ENCODE measurements at places on chromosomes 16 and 17.

GRCh38 chr17:81429821-81430551 lies 34.7 kb downstream of the BAHCC1 start:
- no peak for DNase-seq

GRCh38 chr17:7842380-7843256 lies 8.6 kb downstream of the KDM6B start:
- peak; percentile 81 for DNase-seq

DNA sequence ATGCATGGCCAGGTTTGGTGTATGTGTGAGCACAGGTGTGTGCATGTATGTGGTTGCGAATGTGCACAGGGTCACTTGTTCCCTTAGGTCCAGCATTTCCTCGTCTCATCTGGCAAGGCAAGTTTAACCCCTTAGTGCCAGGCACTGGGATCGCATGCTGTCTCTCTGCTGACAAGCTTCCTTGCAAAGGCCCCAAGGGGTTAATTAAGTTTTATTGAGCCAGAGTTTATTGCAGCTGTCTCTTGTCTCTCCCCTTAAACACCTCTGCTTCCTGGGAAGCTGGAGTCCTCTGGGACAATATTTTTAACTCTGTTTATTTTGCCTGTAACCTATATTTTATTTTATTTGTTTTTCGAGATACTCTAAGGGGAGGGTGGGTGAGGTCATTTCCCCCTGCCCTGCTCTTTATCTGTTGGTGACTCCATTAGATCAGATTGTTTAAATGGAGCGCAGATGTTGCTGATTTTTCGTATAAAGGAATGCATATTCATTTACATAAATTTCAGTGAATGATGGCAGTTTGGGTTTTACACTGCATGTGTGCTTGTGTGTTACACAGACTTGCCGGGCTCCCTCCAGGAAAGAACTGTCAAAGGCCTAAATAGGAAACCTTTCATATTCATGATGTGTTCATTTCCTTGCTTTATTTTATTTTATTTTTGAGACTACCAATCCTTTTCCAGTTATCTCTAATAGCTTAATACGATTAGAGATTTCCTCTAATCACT lies 99.7 kb downstream of the CBLN1 start:
- no peak for DNase-seq

GRCh38 chr17:83002118-83002805 lies 77.1 kb upstream of the METRNL start:
- DNase-seq, result no peak

DNA sequence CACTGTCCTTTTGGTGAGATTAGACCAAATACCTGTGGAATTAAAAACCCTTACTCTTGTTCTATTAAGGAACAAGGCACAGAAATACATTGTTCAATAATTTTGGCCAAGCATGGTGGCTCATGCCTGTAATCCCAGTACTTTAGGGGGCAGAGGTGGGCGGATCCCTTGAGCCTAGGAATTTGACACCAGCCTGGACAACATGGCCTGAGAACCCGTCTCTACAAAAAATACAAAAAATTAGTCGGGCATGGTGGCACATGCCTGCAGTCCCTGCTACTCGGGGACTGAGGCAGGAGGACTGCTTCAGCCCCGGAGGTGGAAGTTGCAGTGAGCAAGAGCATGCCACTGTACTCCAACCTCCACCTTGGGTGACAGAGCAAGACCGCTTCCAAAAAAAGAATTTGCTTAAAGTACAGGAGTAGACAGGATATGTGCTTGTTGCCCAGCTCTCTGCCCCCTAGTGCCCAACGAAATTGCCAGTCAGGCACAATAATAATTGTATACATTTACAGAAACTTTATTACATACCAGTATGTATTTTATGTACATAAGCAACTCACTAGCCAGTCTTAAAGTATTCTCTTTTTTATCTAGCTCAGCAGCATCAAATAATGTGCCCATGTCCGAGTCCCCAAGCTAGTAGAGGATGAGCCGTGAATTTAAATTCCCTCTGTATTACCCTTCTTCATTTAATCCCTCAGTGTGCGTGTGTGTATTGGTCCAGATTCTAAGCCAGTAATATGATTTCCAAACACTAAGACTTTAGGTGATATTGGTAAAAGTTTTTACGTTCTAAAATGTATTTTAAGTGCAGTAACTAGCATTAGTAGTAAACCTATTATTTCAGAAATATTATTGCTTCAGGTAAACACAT lies 1.4 kb downstream of the THUMPD1 start:
- no peak for DNase-seq

GRCh38 chr16:31421587-31421986 lies 6.6 kb downstream of the COX6A2 start:
- DNase-seq, result no peak

- no peak for DNase-seq
Measured at GRCh38 chr17:30230596-30231125, 4.8 kb downstream of the SLC6A4 start.

- no peak for DNase-seq
Measured at GRCh38 chr17:7046127-7046724, 2.3 kb upstream of the SLC16A11 start.

GRCh38 chr17:78898947-78899346 lies 4.1 kb downstream of the CEP295NL start:
- no peak for DNase-seq

DNA sequence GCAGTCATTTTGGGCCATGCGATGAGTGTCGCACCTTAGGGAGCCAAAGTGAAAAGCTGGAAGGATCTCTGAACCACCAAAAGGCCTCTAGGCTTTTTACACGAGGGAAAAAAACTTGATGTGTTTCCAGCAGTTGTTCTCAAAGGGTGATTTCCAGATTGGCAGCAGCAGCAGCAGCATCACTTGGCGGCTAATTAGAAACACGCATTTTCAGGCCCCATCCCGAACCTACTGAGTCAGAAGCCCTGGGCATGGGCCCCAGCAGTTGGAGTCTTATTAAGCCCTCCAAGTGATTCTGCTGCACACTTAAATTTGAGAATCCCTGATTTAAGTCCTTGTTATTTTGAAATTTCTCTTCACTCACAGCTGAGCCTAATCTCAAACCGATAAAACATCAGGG lies 25.3 kb upstream of the PYY start:
- no peak for DNase-seq

GRCh38 chr16:62130101-62130500 lies 93.9 kb upstream of the CDH8 start:
- DNase-seq, result no peak

GRCh38 chr17:38879878-38880665 lies 10.2 kb downstream of the LASP1 start:
- no peak for DNase-seq

DNA sequence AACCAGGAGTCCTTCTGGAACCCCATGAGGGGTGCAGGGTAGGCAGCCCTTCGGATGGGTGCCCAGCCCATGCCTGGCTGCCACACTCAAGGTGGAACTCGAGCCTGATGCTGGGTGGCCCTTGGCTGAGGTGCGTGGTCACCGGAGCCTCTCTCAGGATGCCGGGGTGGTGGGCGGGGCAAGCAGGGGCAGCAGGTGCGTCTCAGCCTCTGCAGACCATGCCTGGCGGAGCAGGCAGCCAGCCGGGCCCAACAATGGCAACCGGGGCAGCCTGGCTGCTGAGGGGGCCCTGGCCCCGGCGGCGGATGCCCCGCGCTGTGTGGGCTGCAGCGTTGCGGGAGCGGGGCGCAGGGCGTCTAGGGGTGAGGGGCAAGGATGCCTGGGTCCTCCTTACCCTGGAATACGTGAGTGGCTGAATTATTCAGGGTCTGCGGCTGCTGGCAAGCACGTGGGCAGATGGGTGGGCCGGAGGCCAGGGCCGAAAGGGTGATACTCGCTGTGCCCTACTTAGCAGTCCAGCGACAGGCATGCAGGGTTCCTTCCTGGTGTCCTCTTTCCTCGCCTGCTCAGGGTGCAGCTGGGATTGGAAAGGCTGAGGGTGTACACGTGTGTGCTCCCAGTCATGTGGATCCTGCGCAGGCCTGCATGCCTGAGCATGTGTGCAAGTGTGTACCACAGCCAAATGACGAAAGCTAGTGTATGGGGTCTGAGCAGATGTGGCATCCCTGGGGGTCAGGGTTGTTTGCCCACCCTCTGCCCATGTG lies 14.6 kb downstream of the MYO15A start:
- no peak for DNase-seq

GRCh38 chr16:2697401-2697948 lies 15.2 kb downstream of the KCTD5 start:
- DNase-seq, result no peak

- DNase-seq, result no peak
Measured at GRCh38 chr17:46794318-46794717, 24.2 kb downstream of the WNT3 start.

DNA sequence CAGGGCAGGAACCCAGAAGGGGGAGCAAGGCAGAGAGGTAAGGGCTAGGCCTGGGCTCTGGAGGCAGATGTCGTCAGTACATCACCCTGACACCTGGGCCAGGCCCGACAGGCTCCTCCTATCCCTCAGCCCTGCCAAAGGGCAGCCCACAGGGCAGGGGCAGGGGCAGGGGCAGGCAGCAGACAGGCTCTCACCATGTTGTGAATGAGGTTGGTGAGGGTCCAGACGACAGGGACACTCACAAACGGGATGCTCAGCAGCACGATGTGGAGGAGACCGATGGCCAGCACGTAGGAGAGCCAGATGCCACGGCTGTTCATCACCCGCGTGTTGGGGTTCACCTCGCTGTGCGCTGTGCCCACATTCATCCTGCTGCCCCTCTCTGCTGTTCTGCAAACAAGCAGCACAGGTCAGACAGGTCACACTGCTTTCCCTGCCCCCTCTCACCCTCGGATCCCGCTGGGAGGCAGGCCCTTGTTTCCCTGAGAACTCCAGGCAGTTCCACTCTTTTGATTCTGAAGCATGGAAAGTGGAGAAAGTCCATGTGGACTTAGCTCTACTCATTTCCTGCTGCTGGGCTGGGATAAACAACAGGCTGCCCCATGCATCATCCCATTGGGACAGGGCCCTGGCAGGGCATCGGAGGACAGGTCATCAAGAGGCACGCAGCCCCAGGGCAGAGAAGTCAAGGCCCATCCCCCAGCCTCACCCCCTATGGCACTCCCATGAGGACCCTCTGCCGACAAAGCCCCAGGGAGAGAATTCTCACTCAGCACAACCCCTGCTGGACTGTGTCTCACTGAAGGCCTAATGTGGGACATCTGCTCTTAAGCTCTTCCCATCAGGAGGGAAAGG lies 3.3 kb downstream of the ORMDL3 start:
- DNase-seq, result no peak

GRCh38 chr17:77214743-77215142 lies 74.0 kb downstream of the SEC14L1 start:
- DNase-seq, result no peak

DNA sequence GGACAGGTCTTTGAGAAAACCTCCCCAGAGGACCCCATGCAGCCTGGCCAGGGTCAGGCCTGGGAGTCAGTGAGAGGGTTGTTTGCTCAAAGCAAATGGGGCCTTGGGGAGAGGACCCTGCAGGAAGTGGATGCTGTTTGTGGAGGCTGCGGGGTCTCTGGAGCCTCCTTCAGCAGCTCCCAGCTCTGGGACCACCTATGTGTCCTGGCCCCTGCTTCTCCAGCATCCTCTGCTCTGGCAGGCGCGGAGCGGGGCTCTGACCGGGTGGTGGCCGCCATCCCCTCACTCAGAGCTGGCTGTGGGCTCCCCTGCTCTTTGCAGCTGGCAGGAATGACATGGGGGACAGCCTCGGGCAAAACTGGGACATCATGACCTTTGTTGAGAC lies 29.8 kb upstream of the CIBAR2 start:
- DNase-seq, result no peak

GRCh38 chr16:81693744-81694303 lies 85.3 kb upstream of the PLCG2 start:
- no peak for DNase-seq

DNA sequence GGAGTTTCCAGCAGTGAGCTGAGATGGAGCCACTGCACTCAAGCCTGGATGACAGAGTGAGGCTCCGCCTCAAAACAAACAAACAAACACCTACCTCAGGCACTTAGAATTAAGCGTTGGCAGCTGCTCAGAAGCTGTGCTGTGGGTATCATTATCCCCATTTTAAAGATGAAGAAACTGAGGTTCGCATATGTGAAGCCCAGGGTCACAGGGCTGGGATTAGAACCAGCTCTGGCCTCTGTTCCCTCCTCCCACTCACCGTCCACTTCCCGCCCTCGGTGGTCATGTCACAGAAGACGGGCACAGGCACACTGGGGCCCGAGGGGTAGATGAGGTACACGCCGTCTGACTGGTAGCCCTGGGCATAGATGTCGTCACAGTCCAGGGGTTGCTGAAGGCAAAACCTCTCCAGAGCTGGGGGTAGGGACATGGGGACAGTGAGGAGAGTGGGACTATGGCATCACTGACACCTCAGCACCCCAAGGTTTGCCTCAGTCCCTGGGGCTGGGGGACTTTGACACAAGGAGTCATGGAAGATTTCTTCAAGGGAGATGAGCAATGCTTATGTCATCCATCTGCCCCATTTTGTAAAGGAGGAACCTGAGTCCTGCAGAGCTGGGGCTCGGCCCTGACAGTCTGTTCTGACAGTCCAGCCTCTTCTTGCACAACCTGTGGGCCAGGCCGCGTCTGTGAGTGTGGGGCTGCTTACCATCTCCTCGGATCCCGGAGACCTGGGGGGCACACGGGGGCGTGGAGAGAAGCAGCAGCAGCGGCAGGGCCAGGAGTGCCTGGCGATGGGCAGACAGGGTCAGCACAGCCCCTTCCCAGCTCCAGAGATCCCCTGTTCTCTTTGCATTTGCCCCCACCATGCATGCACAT lies 700 bp downstream of the MFAP4 start:
- DNase-seq, result peak; percentile 50

DNA sequence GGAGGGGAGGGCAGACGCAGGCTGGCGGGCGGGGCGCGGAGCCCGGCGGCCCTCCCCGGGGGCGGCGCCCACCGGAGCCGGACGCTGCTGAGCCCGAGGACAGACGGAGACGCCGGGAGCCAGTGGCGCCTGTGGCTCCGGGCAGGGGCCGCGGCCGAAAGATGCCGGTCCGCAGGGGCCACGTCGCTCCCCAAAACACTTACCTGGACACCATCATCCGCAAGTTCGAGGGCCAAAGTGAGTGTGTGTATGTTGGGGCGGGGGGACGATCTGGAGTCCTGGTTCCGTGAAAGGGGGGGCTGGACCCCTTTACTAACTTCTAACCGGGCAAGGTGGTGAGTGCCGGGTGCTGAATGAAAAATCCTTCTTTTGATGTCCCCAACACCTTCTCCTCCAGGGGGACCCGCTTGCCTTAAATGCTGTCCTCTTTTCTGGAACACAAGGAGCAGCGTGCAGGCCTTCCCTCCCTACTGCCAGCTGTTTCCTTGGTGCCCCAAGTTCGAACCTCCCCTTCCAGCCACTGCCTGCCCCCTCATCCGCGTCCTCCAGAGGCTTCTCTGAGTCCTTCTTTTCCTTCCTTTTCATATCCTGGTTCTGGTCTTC lies at the start of gene KCNH6:
TSS of gene KCNH6 (plus strand) at position 106 of the 603 bp plus-strand sequence. CDS start at position 162, 56 bp downstream.
- DNase-seq, result no peak

- no peak for DNase-seq
Measured at GRCh38 chr16:28010671-28011070, 52.8 kb downstream of the GSG1L start.

Measured in AG04450 (cell line).